A549 treated with CpdA at 1 μM for 4 hours (cell line): ENCODE measurements at places on chromosomes 16 and 17. TPM values are rescaled to one million over a fixed set of nuclear protein-coding genes. Genes with fewer than 3 reads are reported as not detected.

GALR2 gene
- total RNA-seq: 0.77 to 1.7 TPM (median 1.4 TPM) in 5 replicates

CDRT15 gene
- total RNA-seq: not detected in 5 replicates

CDH15 gene
- total RNA-seq: 0.09 to 0.18 TPM (median 0.15 TPM) in 4 of 5 replicates, not detected in the other

DNAJA3 gene
- total RNA-seq: 58.0 to 78.6 TPM (median 76.4 TPM) in 5 replicates

KIF18B gene
- total RNA-seq: 34.7 to 40.7 TPM (median 40.0 TPM) in 5 replicates

WSCD1 gene
- total RNA-seq: 2.1 to 3.8 TPM (median 3.4 TPM) in 5 replicates

TLCD3B gene
- total RNA-seq: 0.23 to 0.58 TPM (median 0.30 TPM) in 5 replicates

SEPTIN12 gene
- not detected in 5 replicates for total RNA-seq

DUSP3 gene
- 58.4 to 63.0 TPM (median 62.0 TPM) in 5 replicates for total RNA-seq

CD300E gene
- not detected in 5 replicates for total RNA-seq

KRT15 gene
- total RNA-seq: 3.5 to 6.2 TPM (median 5.4 TPM) in 5 replicates

KARS1 gene
- 170 to 175 TPM (median 174 TPM) in 5 replicates for total RNA-seq

CMTM4 gene
- total RNA-seq: 20.7 to 34.6 TPM (median 31.2 TPM) in 5 replicates

CTRB2 gene
- total RNA-seq: not detected in 5 replicates
